AML-193 (cell line): ENCODE measurements at places on chromosomes 5 and 9.

GRCh38 chr9:88660611-88661010, 125.6 kb downstream of the NXNL2 start:
- DNase-seq, result no peak

DNA sequence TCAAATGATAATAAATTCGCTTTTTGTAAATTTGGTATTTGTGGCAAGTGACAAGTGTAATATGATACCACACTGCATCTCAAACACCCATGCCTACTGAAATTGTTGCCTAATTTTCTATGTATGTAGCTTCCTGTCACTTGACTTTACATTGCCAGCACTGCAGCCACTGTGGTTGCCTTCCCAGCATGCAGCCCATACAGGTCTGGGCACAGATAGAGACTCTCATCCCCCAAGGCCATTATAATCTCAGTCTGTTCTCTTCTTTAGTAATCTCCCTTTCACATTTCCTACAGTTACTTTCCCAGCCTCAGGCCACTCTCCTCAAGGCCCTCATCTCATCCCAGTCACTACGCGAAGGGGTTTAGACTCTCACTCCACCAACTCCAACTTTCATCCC, 1200.6 kb downstream of the PTPRD start:
- DNase-seq, result no peak

GRCh38 chr9:124011460-124012301, at the start of gene LHX2:
Gene LHX2, plus strand, starts transcription at chr9:124011768. Its CDS starts 581 bp downstream, at chr9:124012349.
- no peak for DNase-seq

GRCh38 chr5:178993955-178994579, 1.1 kb downstream of the GRM6 start:
- no peak for DNase-seq

DNA sequence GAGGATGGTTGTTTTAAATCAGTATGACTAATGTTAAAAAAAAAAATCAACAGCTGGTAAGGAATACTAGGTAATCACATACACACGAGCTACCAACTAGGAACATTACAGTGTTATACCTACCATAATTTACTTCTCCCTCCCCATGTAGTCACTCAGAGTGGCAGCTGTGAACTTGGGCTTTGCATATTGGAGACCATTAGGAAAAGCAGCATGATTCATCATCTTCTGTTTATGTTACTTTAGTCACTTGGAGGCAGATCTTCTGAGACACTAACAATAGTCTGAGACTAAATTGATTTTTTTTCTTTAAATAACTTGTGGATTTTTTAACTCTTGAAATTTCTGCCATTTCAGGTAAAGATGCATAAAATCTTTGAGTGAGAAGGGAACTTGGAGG, 141.5 kb upstream of the NR4A3 start:
- DNase-seq, result no peak

GRCh38 chr5:161925960-161926359, 78.0 kb downstream of the GABRA1 start:
- no peak for DNase-seq

DNA sequence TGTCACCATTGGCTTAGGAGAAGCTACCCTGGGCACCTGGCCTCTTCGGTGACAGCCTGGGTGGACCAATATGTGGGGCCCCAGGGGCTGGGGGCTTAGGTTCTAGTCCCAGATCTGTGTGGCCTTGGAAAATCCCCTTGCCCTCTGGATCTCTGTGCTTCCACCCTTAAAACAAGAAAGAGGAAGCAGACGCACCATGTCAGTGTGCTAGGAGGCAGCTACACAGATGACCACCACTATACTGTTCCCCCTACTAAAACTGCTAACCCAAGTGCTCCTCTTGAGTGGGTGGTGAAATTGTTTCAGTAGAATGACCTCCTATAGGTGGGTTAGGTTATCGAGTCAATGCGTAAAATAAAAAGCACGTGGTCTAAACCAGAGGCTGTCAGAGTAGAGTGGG, 31.0 kb downstream of the AFAP1L1 start:
- DNase-seq, result no peak

GRCh38 chr9:108395421-108395820, 460.4 kb downstream of the ACTL7B start:
- no peak for DNase-seq

- DNase-seq, result no peak
These were observed 391.6 kb downstream of the TMEM161B start for GRCh38 chr5:87877023-87877422.

GRCh38 chr5:159449925-159450324, 119.6 kb upstream of the IL12B start:
- no peak for DNase-seq

DNA sequence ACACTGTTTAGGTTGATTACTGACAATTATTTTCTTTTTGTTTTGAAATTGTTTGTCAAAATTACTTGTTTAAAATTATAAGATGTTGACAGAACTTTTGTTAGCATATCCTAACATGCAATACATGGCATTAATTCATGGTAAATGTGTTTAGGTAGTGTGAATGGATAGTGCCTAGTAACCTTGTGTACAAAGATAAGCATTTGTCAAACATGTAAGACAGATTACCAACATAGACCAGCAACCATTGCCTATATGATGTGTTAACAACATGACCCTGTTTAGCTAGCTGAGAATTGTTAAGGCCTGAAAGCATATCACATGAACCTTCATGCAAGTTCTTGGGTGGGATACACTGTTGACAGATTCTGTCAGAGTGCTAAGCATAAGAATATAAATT, 13.4 kb downstream of the MAN2A1 start:
- no peak for DNase-seq

GRCh38 chr9:36842560-36843530, 191.2 kb downstream of the PAX5 start:
- DNase-seq, result no peak

DNA sequence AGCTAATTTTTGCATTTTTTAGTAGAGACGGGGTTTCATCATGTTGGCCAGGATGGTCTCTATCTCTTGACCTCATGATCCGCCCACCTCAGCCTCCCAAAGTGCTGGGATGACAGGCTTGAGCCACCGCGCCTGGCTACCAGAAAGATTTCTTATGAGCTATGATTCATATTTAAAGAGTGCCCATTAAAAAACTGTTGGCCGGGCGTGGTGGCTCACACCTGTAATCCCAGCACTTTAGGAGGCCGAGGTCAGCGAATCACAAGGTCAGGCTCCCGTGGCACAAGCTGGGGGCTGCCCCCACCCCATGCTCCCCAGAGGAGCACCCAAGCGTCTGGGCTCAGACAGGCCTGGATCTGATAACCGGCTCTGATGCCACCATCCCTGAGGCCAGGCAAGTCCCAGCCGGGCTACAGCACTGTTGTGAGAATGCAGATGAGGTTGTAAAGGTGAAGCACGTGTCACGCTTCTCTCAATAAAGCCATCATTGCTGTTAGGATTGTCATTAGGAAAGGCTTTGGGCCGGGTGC, 13.9 kb downstream of the QRFP start:
- no peak for DNase-seq

DNA sequence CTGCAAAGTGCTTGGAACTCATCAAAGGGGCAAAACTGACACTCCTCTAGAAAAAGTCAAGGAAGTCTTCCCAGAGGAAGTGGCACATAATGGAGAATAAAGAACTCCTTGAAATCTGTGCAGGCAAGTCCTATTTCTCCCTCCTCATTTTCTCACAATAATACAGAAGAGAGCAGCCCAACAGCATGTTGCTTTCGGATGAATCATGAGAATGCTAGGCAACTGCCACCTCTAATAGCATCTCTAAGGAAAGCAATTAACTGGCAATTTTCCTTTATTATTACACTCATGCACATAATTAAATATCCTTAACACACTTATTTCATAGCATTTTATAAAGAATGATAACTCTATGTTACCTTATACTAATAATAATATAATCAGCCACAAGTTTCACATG, 122.2 kb upstream of the PTGER4 start:
- DNase-seq, result no peak

GRCh38 chr9:35553670-35554543, 51.2 kb upstream of the TESK1 start:
- DNase-seq, result peak; percentile 86

DNA sequence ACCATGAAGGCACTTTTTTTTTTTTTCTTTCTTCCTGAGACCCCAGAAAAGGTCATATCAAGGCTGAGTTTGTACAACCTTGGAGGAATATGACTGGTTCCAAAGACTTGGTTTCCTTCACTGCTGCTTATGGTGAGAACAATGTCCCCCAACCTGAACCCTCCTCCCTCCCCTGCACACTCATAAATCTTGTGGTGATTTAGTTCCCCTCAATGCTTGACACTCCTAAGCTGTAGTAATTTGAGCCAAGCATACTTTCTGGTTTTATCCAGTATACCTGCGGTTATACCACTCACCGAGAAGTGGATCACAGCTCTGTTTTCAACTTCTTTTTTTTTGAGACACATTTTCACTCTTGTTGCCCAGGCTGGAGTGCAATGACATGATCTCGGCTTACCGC, 149.9 kb upstream of the KLF4 start:
- no peak for DNase-seq

DNA sequence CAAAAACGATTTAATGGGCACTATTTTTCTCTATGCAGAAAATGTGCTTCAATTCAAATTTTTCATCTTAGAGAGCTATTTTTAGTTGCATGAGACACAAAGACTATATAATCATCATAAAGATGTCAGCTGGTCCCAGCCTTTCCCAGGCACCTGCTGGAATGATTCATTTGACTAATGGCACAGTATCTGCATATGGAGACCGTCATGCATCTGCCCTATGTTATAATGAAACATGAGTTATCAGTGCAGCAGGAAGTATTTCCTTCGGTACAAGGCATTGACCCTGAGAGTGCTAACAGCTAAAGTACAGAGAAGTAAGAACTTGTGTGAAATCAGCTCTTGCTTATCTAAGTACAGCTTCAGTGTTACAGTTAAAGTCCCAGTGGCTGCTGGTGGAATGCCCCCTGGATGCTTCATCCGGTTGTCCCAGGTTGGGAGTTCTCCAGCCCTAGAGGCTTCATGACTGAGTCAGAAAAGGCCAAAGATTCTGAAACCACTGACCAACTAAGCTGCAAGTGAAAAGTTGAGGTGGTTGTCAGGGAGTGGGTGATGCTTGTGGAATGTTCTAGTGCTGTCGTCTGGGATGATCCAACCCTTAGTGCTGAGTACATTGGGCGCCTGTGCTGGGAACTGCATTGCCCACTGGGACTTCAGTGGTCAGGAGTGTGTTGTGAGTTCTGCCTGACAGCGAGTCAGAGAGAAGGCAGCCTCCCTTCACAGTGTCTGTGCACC, 57.2 kb downstream of the MTRR start:
- no peak for DNase-seq

GRCh38 chr5:14505310-14506139, 76.1 kb upstream of the OTULINL start:
- no peak for DNase-seq

DNA sequence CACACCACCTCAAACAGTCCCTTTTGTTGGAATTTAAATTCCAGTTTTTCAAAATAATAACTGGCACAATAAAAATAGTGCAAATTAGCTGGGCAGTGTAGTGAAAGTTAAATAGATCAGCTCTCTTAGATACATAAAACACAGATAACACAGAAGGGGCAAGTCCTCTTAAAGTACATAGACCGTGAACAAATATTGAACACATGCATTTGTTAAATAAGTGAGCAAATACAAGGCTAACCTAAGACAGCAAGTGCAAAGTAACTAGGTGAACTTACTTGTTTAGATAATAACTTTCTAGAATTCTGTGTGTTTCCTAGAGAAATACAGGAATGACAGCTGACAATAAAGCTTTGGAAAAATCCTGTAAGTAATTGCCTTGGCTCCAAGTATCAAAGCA, 280.1 kb downstream of the DOCK8 start:
- no peak for DNase-seq

- no peak for DNase-seq
These were observed 511.9 kb downstream of the CCDC171 start for GRCh38 chr9:16064771-16065170.

DNA sequence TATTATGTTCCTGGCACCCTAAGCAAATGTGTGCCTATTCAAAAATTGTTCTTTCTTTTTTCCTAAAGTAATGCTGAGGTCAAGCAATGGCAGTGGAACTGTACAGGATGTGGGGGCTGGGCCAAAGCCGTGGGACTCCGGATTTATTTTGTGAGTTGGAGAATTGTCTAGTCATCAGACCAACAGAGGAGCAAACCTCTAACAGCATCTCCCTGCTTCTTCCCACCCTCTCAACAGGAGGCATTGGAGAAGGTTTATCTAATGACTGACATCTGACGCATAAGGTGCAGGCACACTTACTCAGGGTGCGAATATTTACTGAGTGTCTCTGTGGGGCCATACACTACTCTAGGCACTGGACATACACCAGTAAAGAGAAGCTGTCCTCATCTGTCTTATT, 38.6 kb downstream of the MARCHF11 start:
- DNase-seq, result no peak

DNA sequence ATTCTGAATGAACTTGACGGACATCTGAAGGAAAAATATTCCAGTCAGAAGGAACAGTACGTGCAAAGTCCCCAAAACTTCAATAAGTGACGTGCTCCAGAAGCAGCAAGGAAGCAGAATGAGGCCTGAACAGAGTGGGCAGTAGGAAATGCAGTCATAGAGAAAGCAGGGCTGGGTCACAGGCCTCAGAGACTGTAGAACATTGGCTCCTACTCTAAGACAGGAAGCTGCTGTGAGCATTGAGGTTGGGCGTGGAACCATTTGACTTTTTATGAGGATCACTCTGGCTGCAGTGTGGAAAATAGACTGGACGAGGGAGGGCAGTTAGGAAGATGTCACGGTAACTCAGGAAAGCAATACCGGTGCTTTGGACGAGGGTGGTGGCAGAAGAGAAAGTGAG, 64.0 kb downstream of the DOCK8 start:
- DNase-seq, result no peak

GRCh38 chr5:177536386-177536785, 18.0 kb downstream of the FAM193B start:
- no peak for DNase-seq

- no peak for DNase-seq
These were observed 100.8 kb upstream of the CD180 start for GRCh38 chr5:67297376-67297775.

- DNase-seq, result no peak
These were observed 10.6 kb upstream of the LHX2 start for GRCh38 chr9:124000784-124001457.

- no peak for DNase-seq
These were observed 26.7 kb downstream of the LNPEP start for GRCh38 chr5:96962540-96962991.

GRCh38 chr5:160968480-160968879, 116.5 kb upstream of the ATP10B start:
- no peak for DNase-seq

- no peak for DNase-seq
These were observed 126.9 kb downstream of the SPOCK1 start for GRCh38 chr5:137372016-137372772.

- DNase-seq, result no peak
These were observed 1.2 kb downstream of the IER5L start for GRCh38 chr9:129176701-129177442.

DNA sequence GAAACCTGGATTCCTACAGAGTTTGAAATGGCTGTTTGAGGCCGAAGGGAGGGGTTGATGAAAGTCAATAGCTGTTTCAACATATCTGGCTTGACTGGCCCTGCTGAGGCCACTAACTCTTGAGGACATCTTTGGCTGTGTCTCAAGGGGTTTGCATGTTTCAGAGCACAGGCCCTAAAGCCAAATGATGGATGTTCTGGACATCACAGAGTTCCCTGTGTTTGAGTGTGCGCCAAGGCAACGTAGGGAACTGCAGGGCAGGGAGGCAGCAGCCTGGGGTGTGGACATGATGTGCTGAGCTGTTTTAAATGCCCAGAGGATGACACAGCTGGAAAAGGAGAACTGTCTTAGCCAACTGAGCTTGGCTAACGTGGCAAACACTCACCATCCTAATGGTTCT, 89.6 kb downstream of the RAPGEF1 start:
- DNase-seq, result peak; percentile 39

GRCh38 chr9:12684974-12685373, 8.2 kb upstream of the TYRP1 start:
- no peak for DNase-seq

- no peak for DNase-seq
These were observed 48.9 kb downstream of the ADRB2 start for GRCh38 chr5:148875205-148875875.
